Effector memory CD4-positive, alpha-beta T cell (primary cell): ENCODE measurements at places on chromosomes 1 and 21.

DNA sequence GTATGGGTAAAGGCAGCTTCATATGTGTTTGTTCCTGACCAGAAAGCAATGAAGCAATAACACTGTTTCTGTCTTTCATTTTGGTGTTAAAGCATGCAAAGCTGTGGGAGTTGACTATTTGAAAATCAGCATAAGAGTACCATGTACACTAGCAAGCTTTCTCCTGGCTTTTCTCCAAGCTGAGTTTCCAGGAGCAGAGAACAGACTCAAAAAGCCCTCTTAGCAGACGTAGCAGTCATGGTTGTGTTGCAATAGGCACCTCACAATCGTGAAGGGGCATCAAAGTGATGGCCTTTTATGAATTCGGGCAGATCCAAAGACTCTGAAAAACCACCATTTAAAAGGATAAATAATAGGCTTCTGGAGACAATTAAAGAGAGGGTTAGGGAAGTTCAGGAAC lies 159.7 kb downstream of the PTGER3 start:
- H3K4me3 ChIP-seq: no peak overlapping the region
- no peaks in the 10 kb centered on the region for H3K4me1 ChIP-seq

DNA sequence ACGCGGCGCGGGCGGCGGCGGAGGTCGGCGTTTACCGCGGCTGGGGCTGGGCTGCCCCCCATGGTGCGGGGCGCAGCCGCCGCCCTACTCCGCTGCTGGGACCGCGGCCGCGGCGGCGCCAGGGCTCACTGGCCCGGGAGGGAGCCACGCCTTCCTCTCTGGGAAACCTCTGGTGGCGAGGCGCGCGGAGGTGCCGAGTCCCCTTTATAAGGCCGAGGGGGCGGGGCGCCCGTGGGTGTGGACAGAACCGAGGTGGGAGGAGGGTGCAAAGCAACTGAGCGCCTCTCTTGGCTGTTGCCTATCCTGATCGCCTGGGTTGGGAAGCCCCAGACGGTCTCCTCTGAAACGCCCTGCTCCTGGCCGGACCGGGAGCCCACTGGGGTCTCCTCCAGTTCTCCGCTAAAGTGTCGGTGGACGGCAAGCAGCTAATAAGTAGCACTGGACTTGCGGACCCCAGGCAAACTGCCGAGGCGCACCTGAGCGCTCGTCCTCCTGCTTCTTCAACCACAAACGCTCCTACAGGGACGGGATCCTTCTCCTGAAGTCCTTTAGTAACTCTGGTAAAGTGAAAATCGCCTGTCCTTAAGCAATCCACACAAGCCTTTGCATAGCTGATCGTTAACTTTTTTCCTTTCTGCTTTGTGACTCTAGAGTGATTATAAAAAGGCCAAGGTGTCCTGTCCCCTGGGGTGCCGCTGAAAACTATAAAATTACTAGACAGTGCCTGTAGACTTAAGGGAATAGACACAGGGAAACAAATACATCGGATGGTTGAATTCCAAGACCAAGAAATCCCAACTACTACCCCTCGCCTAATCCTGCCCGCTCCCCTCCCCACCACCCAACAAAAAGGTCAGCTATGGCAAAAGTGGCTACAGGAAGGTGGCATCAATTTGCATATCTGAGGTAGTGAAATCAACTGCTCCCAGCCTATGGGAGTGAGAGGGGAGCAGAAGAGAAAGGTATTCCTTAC lies at the start of gene PTGER3:
Gene PTGER3 (minus strand): TSS at position 182 of the 973 bp plus-strand sequence. CDS start 239 bp downstream, outside the sequence.
- H3K4me3 ChIP-seq: peak within 1 kb of the TSS; percentile 60
- H3K27ac ChIP-seq: no peak within 1 kb of the TSS
- peaks cover 16% of the 10 kb centered on the region for H3K4me1 ChIP-seq
- no peaks in the 10 kb centered on the region for H3K36me3 ChIP-seq
- peak; percentile 20 for DNase-seq

GRCh38 chr21:29305068-29305467 lies 6.3 kb downstream of the BACH1 start:
- no peak overlapping the region for H3K4me3 ChIP-seq
- no peak overlapping the region for H3K27ac ChIP-seq
- no peaks in the 10 kb centered on the region for H3K27me3 ChIP-seq

DNA sequence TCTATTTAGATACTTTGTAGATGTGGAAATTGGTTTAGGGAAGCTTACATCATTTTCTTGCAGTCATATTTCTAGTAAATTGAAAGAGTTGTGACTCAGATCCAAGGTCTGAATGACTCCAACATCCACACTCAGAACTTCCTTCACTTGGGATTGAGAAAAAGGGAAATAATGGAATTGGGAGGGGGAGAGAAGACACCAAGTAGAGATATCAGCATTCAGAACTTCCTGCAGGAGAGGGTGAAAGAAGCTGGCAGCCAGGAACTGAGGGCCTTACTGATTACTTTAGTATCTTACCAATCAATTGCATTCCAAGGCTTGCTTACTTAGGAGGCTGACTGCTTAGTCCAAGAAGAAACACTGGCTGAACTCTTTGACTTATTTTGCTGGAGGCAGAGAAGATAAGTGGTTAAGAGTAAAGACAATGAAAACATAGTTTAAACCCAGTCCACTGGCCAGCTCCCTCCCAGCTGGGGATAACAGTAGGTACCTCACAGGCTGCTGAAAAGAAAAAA lies 21.7 kb downstream of the APP start:
- no peaks in the 10 kb centered on the region for H3K36me3 ChIP-seq
- H3K27ac ChIP-seq: no peak overlapping the region
- DNase-seq: no peak
- no peaks in the 10 kb centered on the region for H3K27me3 ChIP-seq
- H3K4me1 ChIP-seq: no peaks in the 10 kb centered on the region

- H3K4me1 ChIP-seq: no peaks in the 10 kb centered on the region
- H3K36me3 ChIP-seq: no peaks in the 10 kb centered on the region
- H3K4me3 ChIP-seq: no peak overlapping the region
- DNase-seq: no peak
- H3K27me3 ChIP-seq: no peaks in the 10 kb centered on the region
These were observed 363.5 kb upstream of the USP24 start for GRCh38 chr1:55578646-55579045.

DNA sequence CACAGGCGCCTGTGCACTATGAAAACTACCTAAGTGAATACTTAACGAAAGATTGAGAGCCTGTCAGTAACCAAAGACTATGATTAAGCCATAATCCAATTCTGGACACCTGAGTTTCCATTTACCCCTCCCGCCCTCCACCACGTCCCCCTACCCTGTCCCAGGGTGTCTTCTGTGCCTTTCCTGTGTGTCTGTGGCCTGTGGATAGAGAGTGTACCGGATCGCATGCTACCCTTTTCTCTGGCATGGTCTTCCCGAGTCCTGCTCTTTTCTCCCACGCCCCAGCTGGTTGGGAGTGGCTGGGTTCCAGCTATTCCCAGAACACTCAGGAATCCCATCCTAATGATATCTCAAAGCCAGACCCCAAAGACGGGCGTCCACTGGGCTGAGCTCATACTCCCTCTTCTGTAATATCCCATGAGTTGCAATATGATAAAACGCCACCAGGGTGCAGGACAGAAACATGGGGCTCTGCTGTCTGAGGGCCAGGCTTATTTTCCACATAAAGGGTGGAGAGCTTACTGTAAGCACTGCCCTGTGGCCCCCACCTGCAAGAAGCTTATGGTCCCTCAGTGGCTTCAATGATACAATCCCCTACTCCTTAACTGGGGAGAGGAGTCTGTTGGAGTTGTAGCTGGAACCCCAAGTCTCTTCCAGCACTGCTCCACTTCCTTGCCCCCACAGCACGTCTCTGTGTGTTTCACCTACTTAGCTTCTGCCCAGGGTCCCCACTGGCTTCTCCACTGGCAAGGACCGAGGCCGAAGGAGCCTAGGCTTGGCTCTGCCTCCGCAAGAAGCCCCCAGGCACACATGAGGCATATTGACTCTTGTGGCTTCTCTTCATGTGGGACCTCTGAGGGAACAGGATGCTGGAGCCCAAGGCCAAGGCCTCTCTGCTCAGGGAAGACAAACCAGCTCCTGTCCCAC lies 17.6 kb upstream of the ALX3 start:
- DNase-seq: no peak
- no peak overlapping the region for H3K27ac ChIP-seq
- H3K27me3 ChIP-seq: peaks cover 31% of the 10 kb centered on the region
- no peaks in the 10 kb centered on the region for H3K36me3 ChIP-seq
- no peak overlapping the region for H3K4me3 ChIP-seq

GRCh38 chr1:196477262-196477661 lies 131.0 kb downstream of the KCNT2 start:
- H3K27me3 ChIP-seq: no peaks in the 10 kb centered on the region
- no peak overlapping the region for H3K4me3 ChIP-seq
- H3K4me1 ChIP-seq: no peaks in the 10 kb centered on the region

DNA sequence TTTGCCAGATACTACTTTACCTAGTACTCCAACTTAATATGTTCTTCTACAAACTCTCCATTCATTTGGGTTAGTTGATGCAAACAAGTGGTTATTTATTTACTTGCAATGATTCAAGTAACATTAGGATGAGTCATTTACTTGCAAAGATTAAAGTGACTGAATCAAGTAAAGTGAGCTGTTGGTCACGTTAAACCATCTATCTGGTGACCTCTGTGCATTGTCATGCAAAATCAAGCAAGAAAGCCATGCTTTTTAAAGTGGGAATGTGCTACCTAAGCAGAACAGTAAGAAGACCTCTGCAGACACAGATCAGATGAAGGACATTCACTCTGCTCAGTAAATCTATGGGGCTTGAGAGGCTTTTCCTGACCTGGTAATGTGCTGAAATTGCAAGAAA lies 254.7 kb downstream of the LRRIQ3 start:
- H3K4me3 ChIP-seq: no peak overlapping the region
- H3K4me1 ChIP-seq: no peaks in the 10 kb centered on the region
- no peak for DNase-seq
- H3K27ac ChIP-seq: no peak overlapping the region
- no peaks in the 10 kb centered on the region for H3K36me3 ChIP-seq

DNA sequence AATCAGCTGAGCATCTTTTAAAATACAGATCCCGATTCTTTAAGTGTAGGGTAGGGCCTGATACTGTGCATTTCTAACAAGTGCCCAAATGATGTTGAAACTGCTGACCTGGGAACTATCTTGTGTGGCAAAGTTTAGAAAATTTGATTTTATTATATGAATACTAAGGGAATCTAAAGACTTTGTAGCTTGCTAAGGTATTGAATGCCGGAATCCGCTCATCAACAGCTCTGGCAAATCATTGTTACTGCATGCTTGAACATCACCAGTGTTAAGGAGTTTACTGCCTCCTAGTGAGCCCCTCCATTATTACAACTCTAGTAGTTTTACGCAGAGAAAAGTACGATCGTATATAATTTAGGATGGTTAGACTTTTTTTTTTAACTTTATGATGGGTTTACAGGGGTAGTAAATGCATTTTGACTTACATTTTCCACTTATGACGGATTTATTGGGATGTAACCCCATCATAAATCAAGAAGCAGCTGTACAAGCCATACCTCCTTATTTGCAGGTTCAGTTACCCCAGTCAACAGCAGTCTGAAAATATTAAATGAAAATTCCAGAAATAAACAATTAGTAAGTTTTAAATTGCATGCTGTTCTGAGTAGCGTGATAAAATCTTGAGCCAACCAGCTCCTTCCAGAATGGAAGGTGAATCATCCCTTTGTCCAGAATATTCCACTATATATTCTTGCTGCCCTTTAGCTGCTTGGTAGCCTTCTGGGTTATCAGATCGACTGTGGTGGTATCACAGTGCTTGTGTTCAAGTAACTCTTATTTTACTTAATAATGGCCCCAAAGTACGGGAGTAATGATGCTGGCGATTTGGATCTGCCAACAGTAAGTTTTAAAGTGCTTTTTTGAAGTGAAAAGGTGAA lies 892 bp downstream of the TYW3 start:
- peaks cover 3% of the 10 kb centered on the region for H3K4me1 ChIP-seq
- H3K27me3 ChIP-seq: no peaks in the 10 kb centered on the region
- peak overlapping the region; percentile 71 for H3K27ac ChIP-seq
- peak overlapping the region; percentile 74 for H3K4me3 ChIP-seq
- H3K36me3 ChIP-seq: peaks cover 16% of the 10 kb centered on the region

- no peak overlapping the region for H3K4me3 ChIP-seq
- no peak for DNase-seq
- H3K27ac ChIP-seq: no peak overlapping the region
- no peaks in the 10 kb centered on the region for H3K27me3 ChIP-seq
- peaks cover 31% of the 10 kb centered on the region for H3K36me3 ChIP-seq
- no peaks in the 10 kb centered on the region for H3K4me1 ChIP-seq
These were observed 140.9 kb downstream of the DISC1 start for GRCh38 chr1:231767471-231767870.

DNA sequence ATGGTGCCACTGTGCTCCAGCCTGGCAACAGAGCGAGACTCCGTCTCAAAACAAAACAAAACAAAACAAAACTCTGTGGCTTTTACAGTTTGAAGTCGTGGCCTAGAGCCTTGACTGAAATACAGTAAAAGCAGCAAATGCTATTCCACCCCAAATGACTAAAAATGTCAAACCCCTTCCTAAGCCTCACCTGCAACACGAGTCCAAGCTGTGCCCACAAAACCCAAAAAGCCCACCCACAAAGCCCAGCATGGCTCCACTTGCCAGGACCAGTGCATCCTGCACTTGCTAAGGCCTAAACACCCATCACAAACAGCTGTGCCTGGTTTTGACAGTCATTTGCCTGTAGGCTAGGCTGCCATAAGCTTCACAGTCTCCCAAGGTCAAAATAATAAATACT lies 21.3 kb downstream of the VAV3 start:
- H3K27ac ChIP-seq: no peak overlapping the region
- no peak overlapping the region for H3K4me3 ChIP-seq
- no peaks in the 10 kb centered on the region for H3K27me3 ChIP-seq
- no peak for DNase-seq
- no peaks in the 10 kb centered on the region for H3K36me3 ChIP-seq

- no peaks in the 10 kb centered on the region for H3K27me3 ChIP-seq
- H3K27ac ChIP-seq: no peak overlapping the region
- H3K4me1 ChIP-seq: no peaks in the 10 kb centered on the region
These were observed 7.5 kb downstream of the KAZN start for GRCh38 chr1:14605945-14606344.

GRCh38 chr1:165536016-165536415 lies 7.8 kb upstream of the LRRC52 start:
- H3K27me3 ChIP-seq: no peaks in the 10 kb centered on the region
- no peaks in the 10 kb centered on the region for H3K4me1 ChIP-seq
- H3K36me3 ChIP-seq: no peaks in the 10 kb centered on the region
- H3K27ac ChIP-seq: no peak overlapping the region

- H3K36me3 ChIP-seq: no peaks in the 10 kb centered on the region
- H3K27me3 ChIP-seq: no peaks in the 10 kb centered on the region
- H3K4me1 ChIP-seq: peaks cover 30% of the 10 kb centered on the region
These were observed 9.7 kb downstream of the MACF1 start for GRCh38 chr1:39214021-39214713.
